ENCODE measurements at places on chromosomes 4 and X. TPM values are rescaled to one million over a fixed set of nuclear protein-coding genes. Genes with fewer than 3 reads are reported as not detected.

The ARHGEF9 gene
- total RNA-seq = 142 TPM

The ZIC3 gene
- total RNA-seq = not detected

The C4orf51 gene
- total RNA-seq = not detected

The IL9R gene
- 0.30 TPM for total RNA-seq

The UCP1 gene
- not detected for total RNA-seq

The RENBP gene
- 13.1 TPM for total RNA-seq

The TRAM1L1 gene
- total RNA-seq = 1.0 TPM

The HMGN5 gene
- 7.1 TPM for total RNA-seq

The CXXC4 gene
- total RNA-seq = 0.93 TPM

The PHOX2B gene
- not detected for total RNA-seq

The TEX13B gene
- total RNA-seq = not detected

The ARX gene
- total RNA-seq = not detected

The ZAR1 gene
- not detected for total RNA-seq

The TNMD gene
- 0.36 TPM for total RNA-seq

The TLR7 gene
- total RNA-seq = 0.91 TPM

The ADAM29 gene
- not detected for total RNA-seq

The DUX4 gene
- not detected for total RNA-seq

The BEX5 gene
- total RNA-seq = 7.7 TPM

The SEL1L3 gene
- 25.3 TPM for total RNA-seq

Data from aorta (tissue), 5 donors.